Sciatic nerve (tissue), 2 donors: ENCODE measurements at places on chromosomes 12 and 14. TPM values are rescaled to one million over a fixed set of nuclear protein-coding genes. Genes with fewer than 3 reads are reported as not detected.

Gene ZDHHC22
- not detected for total RNA-seq

Gene ANAPC5
- total RNA-seq: 113 TPM

Gene C14orf39
- 4.4 TPM for total RNA-seq

Gene NOC4L
- total RNA-seq: 14.5 TPM

Gene GNG2
- 180 TPM for total RNA-seq

Gene PIK3C2G
- not detected for total RNA-seq

Gene NAP1L1
- 425 TPM for total RNA-seq

Gene KLHDC2
- total RNA-seq: 58.9 TPM

Gene NRIP2
- total RNA-seq: 73.4 TPM
